Metanephros (tissue), 2 donors: ENCODE measurements at places on chromosomes 7 and 10. TPM values are rescaled to one million over a fixed set of nuclear protein-coding genes. Genes with fewer than 3 reads are reported as not detected.

IDI2 gene
- not detected for total RNA-seq

CREB3L2 gene
- total RNA-seq, result 76.7 TPM

UCN3 gene
- not detected for total RNA-seq

ST7 gene
- 20.7 TPM for total RNA-seq

NME8 gene
- 1.2 TPM for total RNA-seq

SPOCK2 gene
- 73.7 TPM for total RNA-seq

C10orf105 gene
- total RNA-seq, result 0.06 TPM

ERVW-1 gene
- total RNA-seq, result not detected

GBX1 gene
- total RNA-seq, result 0.64 TPM

SKIDA1 gene
- 7.5 TPM for total RNA-seq

CFAP46 gene
- 4.6 TPM for total RNA-seq

VSIR gene
- total RNA-seq, result 31.1 TPM

MMD2 gene
- not detected for total RNA-seq

TMEM273 gene
- total RNA-seq, result 5.5 TPM

SSC4D gene
- total RNA-seq, result 3.7 TPM

OPN1SW gene
- total RNA-seq, result not detected

NPTX2 gene
- 2.3 TPM for total RNA-seq

NAT16 gene
- not detected for total RNA-seq

CFTR gene
- total RNA-seq, result 0.99 TPM
